ENCODE measurements at places on chromosomes 13 and 19.
A peak's percentile ranks its signal among the peaks of the same experiment; 100 is the strongest.

DNA sequence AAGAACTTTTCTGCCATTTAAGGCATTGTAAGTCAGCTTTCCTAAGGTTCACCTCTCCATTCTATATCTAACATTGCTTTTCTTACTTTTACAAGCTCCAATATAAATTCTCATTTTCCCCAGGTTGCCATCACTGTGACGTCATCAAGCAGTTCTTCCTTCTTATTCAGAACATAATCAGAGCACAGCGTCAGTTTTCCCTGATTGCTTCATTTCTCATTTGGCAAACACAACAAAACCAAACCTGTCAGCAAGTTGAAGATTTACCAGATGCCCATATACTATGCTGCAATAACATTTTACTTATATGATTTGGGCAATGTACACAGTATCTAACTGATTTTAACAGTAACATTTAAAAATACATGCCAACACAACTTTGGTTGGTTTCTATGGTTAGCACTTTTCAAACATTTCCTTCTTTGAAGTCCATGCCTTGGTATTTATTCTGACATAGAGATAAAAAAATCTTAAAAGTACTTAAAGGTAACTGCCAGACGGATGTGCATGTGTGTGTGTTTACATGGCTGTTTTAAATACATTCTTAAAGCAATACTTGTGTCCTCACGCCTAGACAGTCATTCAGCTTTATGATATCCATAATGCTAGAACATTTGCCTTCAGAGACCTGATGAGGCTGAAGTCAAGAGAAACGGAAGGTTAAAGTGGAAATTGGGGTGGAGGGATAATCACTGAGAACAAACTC lies 264.0 kb downstream of the KLF12 start:
- no peak overlapping the region for H3K27ac ChIP-seq
- no peaks in the 10 kb centered on the region for H3K27me3 ChIP-seq
- H3K4me1 ChIP-seq, result no peaks in the 10 kb centered on the region

GRCh38 chr19:13033819-13034611 lies 38.7 kb downstream of the NFIX start:
- H3K27ac ChIP-seq, result peak overlapping the region; percentile 90
- no peaks in the 10 kb centered on the region for H3K27me3 ChIP-seq
- peak overlapping the region; percentile 6 for H3K4me3 ChIP-seq
- peaks cover 100% of the 10 kb centered on the region for H3K4me1 ChIP-seq

GRCh38 chr13:48590141-48590901 lies 57.4 kb upstream of the RCBTB2 start:
- H3K36me3 ChIP-seq, result no peaks in the 10 kb centered on the region
- no peak overlapping the region for H3K27ac ChIP-seq
- no peak overlapping the region for H3K4me3 ChIP-seq

DNA sequence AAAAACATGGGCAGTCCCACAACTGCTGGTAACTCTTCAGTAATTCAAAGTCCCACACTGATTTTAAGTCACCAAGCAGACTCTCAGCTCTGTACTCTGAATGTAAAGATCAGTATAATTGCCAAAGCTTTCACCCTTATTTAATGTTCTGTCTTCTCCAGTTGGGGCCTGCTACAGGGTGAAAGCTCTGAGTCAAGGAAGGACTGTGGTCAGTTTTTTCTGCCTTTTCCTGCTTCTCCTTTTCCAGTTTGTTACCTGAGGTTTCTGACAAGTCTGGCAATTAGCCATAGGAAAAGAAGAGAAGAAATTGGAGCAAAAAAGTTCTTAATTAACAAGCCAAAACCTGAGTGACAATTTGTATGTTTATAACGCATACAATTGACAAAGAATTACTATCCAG lies 279.3 kb downstream of the RBM26 start:
- H3K27me3 ChIP-seq, result no peaks in the 10 kb centered on the region
- no peaks in the 10 kb centered on the region for H3K36me3 ChIP-seq
- DNase-seq, result no peak

DNA sequence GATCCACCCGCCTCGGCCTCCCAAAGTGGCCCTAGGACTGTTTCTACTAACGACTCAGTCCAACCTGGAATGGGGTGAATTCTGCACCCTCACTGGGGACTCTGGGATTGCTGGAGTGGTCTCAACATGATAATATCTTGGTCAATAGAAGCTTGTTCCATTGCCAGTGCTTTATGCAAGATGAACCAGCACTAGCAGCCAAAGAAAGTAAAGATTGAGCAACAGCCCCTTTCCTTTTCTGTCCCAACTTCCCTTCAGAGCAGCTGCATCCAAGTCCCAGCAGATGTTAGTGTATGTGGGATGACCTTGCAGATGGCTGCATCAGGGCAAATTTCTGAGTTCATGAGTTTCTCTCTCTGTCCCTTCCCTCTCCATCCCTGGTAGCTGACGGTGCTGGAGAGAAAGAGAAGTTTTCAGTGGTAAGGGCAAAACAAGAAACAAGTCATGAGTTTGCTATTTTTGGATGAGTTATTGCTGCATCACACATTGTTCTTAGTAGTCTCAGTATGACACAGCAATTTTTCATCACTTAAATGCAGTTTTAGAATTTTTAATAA lies 183.6 kb upstream of the EDNRB start:
- H3K4me3 ChIP-seq, result no peak overlapping the region
- H3K4me1 ChIP-seq, result no peaks in the 10 kb centered on the region
- no peaks in the 10 kb centered on the region for H3K27me3 ChIP-seq
- no peak overlapping the region for H3K27ac ChIP-seq

DNA sequence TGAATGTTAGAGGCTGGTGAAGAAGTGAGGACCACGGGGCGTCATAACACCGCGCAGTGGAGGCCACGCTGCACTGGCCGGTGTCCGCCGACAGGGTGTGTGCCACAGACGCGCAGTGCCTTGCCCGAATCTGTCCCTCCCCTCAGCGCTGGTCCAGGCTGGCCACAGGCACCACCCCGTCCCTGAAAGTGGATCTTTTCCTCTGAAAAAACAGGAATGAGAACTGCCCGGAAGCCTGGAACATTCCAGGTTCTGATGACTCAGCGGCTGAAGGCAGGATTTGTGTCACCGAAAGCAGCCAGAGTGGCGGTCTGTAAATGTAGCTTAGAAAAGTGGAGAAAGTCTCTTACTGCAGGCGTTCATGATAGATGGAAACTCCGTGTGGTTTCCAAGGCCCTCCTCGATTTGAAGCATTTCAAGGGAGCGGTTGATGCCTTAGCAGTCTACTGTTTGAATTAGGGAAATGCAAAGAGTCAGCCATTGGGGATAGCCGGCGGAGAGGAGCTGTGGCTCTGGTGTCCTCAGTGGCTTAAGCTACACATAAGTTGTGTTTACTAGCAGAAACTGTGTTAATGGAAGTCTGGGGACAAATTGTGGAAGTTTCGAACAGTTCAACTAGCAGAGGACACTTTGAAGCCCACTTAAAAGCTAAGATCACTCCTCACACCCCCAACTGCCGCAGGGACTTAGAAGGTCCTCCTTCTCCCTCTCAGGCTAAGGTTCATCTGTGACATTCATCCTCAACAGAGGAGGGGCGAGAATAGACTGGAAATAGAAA lies 70.8 kb downstream of the NUFIP1 start:
- H3K27ac ChIP-seq, result peak overlapping the region; percentile 96
- H3K27me3 ChIP-seq, result no peaks in the 10 kb centered on the region

DNA sequence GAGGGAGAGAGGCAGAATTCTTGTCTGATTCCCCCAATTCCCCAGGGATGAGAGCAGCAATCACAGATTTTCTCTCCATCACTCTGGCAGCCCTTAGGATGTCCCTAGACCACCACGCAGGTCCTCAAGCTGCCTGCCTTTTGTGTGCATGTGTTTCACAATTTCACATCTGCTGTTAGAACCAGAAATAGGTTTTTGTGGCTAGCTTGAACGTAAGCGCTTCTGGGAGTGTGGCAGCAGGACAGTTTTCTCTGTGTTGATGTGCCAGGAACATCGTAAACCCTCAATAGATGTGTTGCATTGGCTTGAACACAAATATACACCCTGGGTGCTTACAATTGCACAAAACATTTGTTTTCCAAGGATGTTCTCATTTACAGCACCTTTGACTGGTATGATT lies 78.8 kb upstream of the TMTC4 start:
- DNase-seq, result no peak
- peaks cover 2% of the 10 kb centered on the region for H3K27me3 ChIP-seq
- no peak overlapping the region for H3K4me3 ChIP-seq
- no peaks in the 10 kb centered on the region for H3K4me1 ChIP-seq
- H3K27ac ChIP-seq, result no peak overlapping the region

GRCh38 chr13:66138172-66138811 lies 1091.8 kb downstream of the PCDH9 start:
- H3K36me3 ChIP-seq, result no peaks in the 10 kb centered on the region
- H3K27ac ChIP-seq, result no peak overlapping the region
- H3K4me1 ChIP-seq, result no peaks in the 10 kb centered on the region
- H3K27me3 ChIP-seq, result no peaks in the 10 kb centered on the region
- DNase-seq, result no peak

DNA sequence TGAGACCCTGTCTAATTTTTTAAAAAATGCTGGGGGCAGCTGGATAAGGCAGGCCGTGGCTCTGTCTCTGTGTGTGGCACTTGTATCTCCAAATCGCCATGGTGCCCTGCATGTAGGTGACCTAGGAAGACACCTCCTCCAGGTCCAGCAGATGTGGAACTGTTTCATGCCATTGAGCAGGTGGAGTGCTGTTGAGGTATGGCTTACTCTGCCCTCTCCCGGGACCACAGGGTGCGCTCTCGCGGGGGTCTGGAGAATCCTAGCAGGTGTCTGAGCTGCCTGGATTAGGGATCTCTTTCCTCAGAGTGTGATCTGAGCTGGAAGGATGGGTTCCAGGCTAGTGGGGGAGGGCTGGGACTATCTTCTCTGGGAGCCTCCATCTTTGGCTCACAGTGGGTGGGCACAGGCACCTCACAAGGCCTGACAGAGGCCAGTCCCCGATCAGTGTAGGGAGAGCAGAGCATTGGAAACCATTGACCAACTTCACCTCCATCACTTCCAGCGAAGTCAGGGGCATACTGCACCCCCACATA lies 67.7 kb upstream of the TM9SF2 start:
- no peaks in the 10 kb centered on the region for H3K27me3 ChIP-seq
- no peak for DNase-seq
- H3K36me3 ChIP-seq, result no peaks in the 10 kb centered on the region
- H3K4me1 ChIP-seq, result peaks cover 23% of the 10 kb centered on the region
- no peak overlapping the region for H3K4me3 ChIP-seq
- H3K27ac ChIP-seq, result no peak overlapping the region

GRCh38 chr13:110797230-110797877 lies 83.9 kb downstream of the ING1 start:
- no peak overlapping the region for H3K4me3 ChIP-seq
- H3K27ac ChIP-seq, result no peak overlapping the region
- H3K36me3 ChIP-seq, result no peaks in the 10 kb centered on the region
- H3K27me3 ChIP-seq, result peaks cover 11% of the 10 kb centered on the region
- no peak for DNase-seq

DNA sequence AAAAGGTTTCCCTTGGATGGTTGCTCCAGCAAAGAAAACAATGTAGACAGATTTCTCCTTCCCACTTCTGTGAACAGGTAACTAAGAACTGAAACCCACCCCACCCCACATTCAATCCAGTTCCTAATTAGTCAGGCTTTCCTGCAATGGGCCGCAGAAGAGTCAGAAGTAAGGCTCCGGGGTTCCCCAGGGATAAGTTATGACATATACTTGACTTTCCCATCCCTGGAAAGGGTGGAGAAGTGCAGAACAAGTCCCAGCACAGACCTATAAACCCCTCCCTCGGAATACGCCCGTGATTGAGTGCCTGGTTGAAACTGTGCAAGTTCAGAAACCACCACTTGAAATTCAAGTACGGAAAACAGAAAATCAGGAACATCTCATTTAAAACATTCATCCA lies 24.9 kb downstream of the RCBTB2 start:
- DNase-seq, result no peak
- peak overlapping the region; percentile 69 for H3K27ac ChIP-seq
- H3K36me3 ChIP-seq, result no peaks in the 10 kb centered on the region
- no peak overlapping the region for H3K4me3 ChIP-seq
- H3K27me3 ChIP-seq, result no peaks in the 10 kb centered on the region

- H3K36me3 ChIP-seq, result peaks cover 63% of the 10 kb centered on the region
- no peak for DNase-seq
- H3K27ac ChIP-seq, result no peak overlapping the region
- H3K27me3 ChIP-seq, result no peaks in the 10 kb centered on the region
Measured at GRCh38 chr19:49920624-49921363, 8.2 kb upstream of the ATF5 start.

- no peaks in the 10 kb centered on the region for H3K36me3 ChIP-seq
- no peaks in the 10 kb centered on the region for H3K4me1 ChIP-seq
- DNase-seq, result no peak
Measured at GRCh38 chr13:37195621-37196020, 90.2 kb upstream of the CSNK1A1L start.

DNA sequence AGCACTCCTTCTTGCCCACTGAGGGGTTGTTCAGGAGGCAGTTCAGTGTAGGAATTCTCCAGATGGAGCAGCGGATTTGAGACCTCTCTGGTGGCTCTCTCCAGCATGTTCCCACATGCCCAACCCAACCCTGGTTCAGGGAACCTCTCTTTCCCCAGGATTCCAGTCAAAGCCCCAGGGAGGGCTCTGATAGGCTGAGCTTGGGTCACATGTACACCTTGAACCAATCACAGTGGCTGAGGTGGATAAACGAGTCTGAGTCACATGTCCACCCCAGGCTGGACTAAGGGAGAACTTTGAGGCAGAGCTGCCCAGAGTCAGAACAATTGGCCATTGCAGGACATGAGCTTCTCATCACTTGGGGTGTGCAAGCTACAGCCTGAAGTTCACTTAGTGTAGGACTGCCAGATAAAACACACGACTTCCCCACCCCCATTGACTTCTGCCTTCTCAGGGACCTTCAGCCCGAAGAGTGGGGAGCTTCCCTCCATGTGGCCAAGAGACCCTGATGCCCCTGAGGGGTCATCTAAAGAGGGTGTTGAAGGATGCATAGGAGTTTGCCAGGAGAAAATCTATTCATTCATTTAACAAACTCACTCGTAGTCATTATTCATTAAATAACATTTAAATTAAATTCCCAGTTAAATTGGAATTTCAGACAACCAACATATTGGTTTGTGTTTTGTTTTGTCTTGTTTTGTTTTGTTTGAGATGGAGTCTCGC lies 4.0 kb upstream of the MAST3 start:
- DNase-seq, result no peak
- H3K27ac ChIP-seq, result no peak overlapping the region
- H3K4me3 ChIP-seq, result no peak overlapping the region
- peaks cover 4% of the 10 kb centered on the region for H3K27me3 ChIP-seq
- peaks cover 18% of the 10 kb centered on the region for H3K4me1 ChIP-seq

GRCh38 chr13:76024151-76024550 lies 388.0 kb downstream of the LMO7 start:
- H3K4me1 ChIP-seq, result no peaks in the 10 kb centered on the region
- no peak for DNase-seq
- H3K27ac ChIP-seq, result no peak overlapping the region
- no peak overlapping the region for H3K4me3 ChIP-seq

Data from suprapubic skin (tissue), 4 donors.